ENCODE measurements at places on chromosomes 11 and 22. TPM values are rescaled to one million over a fixed set of nuclear protein-coding genes. Genes with fewer than 3 reads are reported as not detected.

CAVIN3 gene
- 357 TPM for total RNA-seq

SNX32 gene
- not detected for total RNA-seq

C11orf16 gene
- total RNA-seq = not detected

DKK3 gene
- 277 TPM for total RNA-seq

All from placental pericyte (primary cell).